Progenitor cell of endocrine pancreas (in vitro differentiated cells): ENCODE measurements at places on chromosomes 4 and X. TPM values are rescaled to one million over a fixed set of nuclear protein-coding genes. Genes with fewer than 3 reads are reported as not detected.
A peak's percentile ranks its signal among the peaks of the same experiment; 100 is the strongest.

CDS1 gene
- total RNA-seq = 21.6 and 22.2 TPM in 2 replicates

RAB41 gene
- total RNA-seq = not detected in 2 replicates

AR gene
- total RNA-seq = 1.1 and 1.4 TPM in 2 replicates

EREG gene
- not detected in 2 replicates for total RNA-seq

ENPEP gene
- total RNA-seq = 1.4 and 1.7 TPM in 2 replicates

PRDX4 gene
- 133 and 151 TPM in 2 replicates for total RNA-seq

NLRP2B gene
- not detected in 2 replicates for total RNA-seq

HTR2C gene
- 0.07 and 0.09 TPM in 2 replicates for total RNA-seq

GRCh38 chr4:105965183-105965800 lies 70.0 kb downstream of the NPNT start:
- no peak for DNase-seq
- H3K27ac ChIP-seq = no peak overlapping the region
- no peaks in the 10 kb centered on the region for H3K27me3 ChIP-seq
- peaks cover 18% of the 10 kb centered on the region for H3K4me1 ChIP-seq

DNA sequence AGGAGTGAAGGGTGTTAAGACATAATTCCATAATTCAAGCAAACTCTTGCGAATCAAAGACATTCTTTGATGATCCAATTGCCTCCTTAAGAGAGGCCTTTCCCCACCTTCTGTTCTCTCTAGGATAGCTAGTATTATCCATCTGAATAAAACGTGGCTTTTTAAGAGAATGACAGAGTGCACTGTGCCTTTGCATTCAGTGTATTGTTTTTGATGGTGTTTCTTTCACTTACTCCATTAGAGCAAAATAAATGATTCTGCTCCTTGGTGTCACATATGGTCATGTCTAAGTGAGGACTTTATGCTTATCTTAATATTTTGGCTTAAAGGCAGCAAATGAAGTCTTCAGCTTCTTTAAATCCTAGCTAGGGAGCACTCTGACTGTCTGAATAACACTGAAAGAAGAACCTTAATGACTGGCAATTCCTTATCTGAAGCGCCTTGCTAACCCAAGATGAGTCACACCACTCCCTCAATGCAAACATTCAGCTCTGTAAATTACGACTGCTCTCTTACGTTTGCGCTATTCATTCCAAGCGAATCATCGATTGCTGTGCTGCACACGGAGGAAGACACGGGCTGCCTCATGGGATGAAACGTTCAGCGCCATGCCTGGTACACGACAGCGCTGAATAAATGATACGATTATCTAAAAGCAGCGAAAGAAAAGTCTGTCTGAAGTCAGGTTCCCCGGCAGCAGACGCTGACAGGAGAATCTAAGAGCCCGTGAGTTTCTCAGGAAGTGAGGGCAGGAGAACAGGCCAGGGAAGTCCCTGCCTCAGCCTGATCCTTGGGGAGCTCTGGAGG lies 35.1 kb upstream of the GEMIN8 start:
- H3K4me1 ChIP-seq = no peaks in the 10 kb centered on the region
- no peaks in the 10 kb centered on the region for H3K36me3 ChIP-seq
- no peaks in the 10 kb centered on the region for H3K27me3 ChIP-seq

DNA sequence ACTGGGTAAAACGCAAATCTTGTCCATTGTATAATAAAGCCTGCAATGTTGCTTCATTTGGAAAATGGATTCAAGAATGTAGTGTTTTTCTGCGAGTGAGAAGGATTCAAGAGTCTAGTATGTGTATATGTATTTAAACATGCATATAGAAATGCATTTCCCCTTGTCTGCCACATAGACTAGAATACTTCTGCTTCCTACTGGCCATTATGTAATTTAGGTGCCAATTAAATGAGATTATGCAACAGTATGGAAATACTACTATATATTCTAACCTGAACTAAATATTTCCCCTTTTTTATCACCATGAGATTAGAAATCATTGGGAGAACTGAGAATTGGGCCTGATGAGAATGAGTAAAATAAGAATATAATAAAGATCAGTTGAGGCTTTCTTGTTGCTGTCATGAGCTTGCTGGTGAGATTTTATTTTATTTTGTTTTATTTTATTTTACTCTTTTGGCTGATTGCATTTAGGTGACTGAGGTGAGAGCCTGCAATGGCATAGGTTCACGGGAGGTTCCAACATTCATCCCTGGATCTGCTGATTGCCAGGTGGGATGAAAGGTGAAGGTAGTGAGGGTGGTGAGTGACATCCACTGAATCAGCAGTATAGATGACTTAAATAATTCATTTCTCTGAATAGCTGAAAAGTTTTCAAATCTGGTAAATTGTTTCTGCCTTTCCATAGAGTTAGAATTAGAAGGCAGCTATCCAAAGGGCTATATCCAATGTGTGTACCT lies 95.6 kb upstream of the SLC4A4 start:
- H3K27ac ChIP-seq = peak overlapping the region; percentile 19
- DNase-seq = no peak
- H3K4me3 ChIP-seq = no peak overlapping the region

- no peaks in the 10 kb centered on the region for H3K36me3 ChIP-seq
- H3K27ac ChIP-seq = no peak overlapping the region
- peaks cover 10% of the 10 kb centered on the region for H3K4me1 ChIP-seq
These were observed 38.2 kb downstream of the HPGDS start for GRCh38 chr4:94304365-94304971.

- peaks cover 4% of the 10 kb centered on the region for H3K36me3 ChIP-seq
- no peak for DNase-seq
- H3K4me3 ChIP-seq = peak overlapping the region; percentile 52
These were observed 127.4 kb downstream of the LAS1L start for GRCh38 chrX:65407157-65407626.

GRCh38 chr4:40310225-40310624 lies 24.9 kb upstream of the CHRNA9 start:
- H3K4me1 ChIP-seq = peaks cover 14% of the 10 kb centered on the region
- no peak for DNase-seq
- H3K36me3 ChIP-seq = no peaks in the 10 kb centered on the region
- no peak overlapping the region for H3K27ac ChIP-seq

- no peak overlapping the region for H3K27ac ChIP-seq
- peaks cover 5% of the 10 kb centered on the region for H3K4me1 ChIP-seq
- DNase-seq = no peak
- no peaks in the 10 kb centered on the region for H3K36me3 ChIP-seq
- H3K27me3 ChIP-seq = no peaks in the 10 kb centered on the region
These were observed 23.5 kb downstream of the NFKB1 start for GRCh38 chr4:102524691-102525090.

- H3K4me1 ChIP-seq = no peaks in the 10 kb centered on the region
- H3K27me3 ChIP-seq = no peaks in the 10 kb centered on the region
- H3K36me3 ChIP-seq = peaks cover 7% of the 10 kb centered on the region
- H3K27ac ChIP-seq = no peak overlapping the region
- no peak for DNase-seq
These were observed 73.4 kb downstream of the CLCN4 start for GRCh38 chrX:10230222-10230621.

DNA sequence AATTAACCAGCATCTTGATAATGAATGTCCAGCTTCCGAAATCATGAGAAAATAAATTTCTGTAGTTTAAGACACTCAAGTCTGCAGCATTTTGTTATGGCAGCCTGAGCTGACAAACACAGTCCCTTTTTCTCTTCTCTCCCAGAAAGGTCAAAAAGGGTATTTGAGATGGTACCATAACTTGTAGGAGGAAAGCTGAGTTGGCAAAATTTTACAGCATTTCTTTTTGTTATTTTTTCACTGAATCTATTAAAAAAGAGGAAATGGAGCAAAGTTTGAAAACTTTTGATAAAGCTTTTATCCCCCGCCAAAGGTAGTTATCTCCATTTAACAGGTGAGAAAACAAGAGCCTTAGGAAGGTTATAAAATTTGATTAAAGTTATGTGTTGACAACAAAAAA lies 367.6 kb upstream of the TECRL start:
- DNase-seq = no peak
- H3K27ac ChIP-seq = no peak overlapping the region
- no peaks in the 10 kb centered on the region for H3K27me3 ChIP-seq
- H3K4me3 ChIP-seq = no peak overlapping the region
- peaks cover 4% of the 10 kb centered on the region for H3K4me1 ChIP-seq
- no peaks in the 10 kb centered on the region for H3K36me3 ChIP-seq

DNA sequence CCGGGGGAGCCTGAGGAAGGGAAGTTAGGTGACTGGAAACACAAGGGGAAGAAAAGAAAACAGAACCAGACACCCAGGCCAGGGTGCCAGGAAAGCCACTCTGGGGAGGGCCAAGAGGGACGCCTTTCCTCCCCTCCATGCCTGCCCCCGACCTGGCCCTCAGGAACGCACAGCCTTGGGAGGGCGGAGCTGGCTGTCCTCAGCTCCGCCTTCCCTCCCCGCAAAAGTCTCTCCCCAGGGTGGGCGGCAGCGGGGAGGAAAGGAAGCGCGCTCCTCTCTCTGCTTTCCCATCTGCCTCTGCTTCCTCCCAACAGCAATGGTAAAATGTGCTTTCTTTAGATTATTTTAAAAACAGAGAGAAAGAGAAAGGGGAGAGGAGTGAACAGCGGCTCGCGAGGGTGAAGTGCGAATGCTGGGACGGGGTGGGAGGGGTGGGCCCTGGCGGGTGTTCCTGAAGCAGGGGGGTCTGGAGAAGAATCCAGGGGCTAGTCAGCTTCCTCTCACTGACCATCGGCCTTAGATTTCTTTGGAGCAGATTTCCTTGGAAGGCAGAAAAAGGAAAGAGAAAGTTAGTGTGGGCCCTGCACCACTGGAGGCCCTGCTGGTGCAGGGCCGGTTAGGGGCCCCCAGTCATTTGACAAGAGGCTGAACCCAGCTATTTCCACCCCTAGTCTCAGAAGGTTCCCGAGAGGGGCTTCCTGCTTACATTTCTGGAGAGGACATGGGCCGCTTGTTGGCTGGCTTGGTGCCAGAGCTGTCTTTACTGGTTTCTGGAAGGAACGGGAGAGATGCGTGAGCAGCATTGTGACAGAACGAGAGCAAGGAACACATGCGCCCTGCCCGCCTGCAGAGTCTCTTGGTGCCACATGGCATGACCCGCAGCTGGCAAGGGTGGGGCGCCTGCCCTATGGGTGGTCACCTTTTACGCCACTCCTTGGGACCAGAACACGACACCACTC lies 4.7 kb upstream of the RENBP start:
- H3K27me3 ChIP-seq = no peaks in the 10 kb centered on the region
- H3K4me3 ChIP-seq = no peak overlapping the region
- DNase-seq = no peak
- H3K4me1 ChIP-seq = peaks cover 4% of the 10 kb centered on the region
- H3K36me3 ChIP-seq = peaks cover 27% of the 10 kb centered on the region
